ENCODE measurements at places on chromosomes 16 and 17. TPM values are rescaled to one million over a fixed set of nuclear protein-coding genes. Genes with fewer than 3 reads are reported as not detected.

TMEM220 gene
- total RNA-seq = 2.4 TPM

DNAI2 gene
- not detected for total RNA-seq

DNA sequence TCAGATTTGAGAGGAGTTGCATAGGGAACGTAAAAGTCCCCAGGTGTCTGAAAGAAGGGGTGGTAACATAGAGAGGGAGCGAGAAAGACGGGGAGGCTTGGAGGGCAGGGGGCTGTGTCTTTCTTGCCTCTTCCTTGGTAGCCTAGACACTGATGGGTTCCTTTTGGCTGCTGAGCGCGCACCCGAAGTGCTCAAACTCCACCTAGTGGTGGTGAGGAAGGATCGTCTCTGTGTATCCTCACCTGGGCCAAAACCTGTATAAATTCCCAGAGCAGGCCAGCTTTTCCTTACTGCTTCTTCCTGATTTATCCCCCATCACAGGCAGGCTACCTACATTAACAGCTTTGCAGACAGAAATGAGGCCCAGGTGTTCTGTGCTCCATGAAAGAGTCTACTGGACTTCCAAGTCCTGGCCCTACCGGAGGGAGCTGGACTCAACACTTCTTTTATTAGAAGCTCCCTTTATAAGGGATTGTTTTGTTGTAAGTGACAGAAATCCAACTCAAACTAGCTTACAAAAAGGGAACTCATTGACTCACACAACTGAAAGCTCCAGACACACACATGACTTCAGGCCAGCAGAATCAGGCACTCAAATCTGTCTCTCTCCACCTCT lies 5.5 kb upstream of the SLC25A35 start:
- peak; percentile 30 for DNase-seq

DNA sequence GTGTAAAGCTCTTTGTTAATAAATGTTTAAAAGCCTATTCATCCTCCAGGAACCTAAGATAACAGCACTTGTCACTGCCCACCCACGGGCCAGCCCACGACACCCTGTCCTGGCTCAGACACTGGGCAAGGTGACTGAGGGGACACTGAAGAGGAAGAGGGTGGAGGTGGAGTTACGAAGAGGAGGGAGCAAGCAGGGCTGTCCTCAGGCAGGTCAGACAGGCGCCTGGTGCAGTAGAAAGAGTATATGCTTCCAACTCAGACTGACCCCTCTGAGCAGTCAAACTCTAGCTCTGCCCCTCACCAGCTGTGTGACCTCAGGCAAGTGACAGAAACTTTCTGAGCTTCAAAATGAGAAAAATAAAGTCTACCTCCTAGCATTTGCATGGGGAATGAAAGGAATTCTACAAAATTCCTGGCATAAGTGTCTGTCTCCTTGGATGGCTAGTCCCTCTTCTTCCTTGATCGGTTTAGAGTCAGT lies 22.8 kb downstream of the TEX2 start:
- no peak for DNase-seq

DNA sequence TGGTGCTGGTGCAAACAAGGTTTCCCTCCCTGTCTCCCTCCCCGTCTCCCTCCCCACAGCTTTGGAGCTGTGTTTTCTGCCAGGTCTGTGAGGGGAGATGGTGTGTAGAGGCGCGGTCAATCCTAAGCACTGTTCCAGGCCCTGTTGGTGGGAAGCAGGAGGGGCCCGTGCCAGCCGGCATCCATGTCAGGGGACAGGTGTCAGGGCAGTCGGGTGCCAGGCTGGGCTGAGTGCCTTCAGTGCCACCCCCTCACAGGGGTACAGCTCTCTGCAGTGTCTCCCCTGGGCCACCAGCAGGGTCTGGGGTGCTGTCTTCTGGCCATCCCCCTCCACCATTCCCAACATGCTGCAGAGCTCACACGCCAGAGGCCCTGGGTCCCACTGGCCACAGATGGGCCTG lies 73.6 kb downstream of the KLHDC4 start:
- no peak for DNase-seq

GRCh38 chr16:75197522-75198134 lies 9.3 kb downstream of the CTRB2 start:
- DNase-seq = no peak

DNA sequence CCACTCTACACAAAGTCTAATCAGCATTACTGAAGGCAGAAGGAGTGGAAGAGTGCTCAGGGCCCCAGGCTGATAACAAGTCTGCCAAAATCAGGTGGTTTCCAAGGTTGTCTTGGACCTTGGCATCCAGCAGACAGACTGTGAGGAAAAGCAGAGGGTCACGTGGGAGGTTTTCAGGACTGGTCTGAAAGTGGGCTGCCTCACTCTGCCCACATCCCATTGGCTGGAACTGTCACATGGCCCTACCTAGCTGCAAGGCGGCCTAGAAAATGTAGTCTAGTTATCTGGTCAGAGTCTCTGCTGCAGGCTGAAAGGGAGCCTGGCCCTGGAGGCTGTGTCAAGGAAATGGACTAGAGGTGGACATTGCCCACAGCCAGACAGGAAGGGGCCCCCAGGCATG lies 310.7 kb upstream of the ASIC2 start:
- no peak for DNase-seq

CD79B gene
- 757 TPM for total RNA-seq

- no peak for DNase-seq
Measured at GRCh38 chr16:83706394-83706793, 101.4 kb upstream of the HSBP1 start.

GRCh38 chr17:49633762-49634484 lies 44.0 kb downstream of the SPOP start:
- no peak for DNase-seq

AIPL1 gene
- not detected for total RNA-seq

PDILT gene
- total RNA-seq = not detected

DCTN5 gene
- total RNA-seq = 64.1 TPM

All from activated B cell treated with CpG ODN at 0.5 μM for 24 hours (primary cell).